ENCODE measurements at places on chromosomes 2 and 18. TPM values are rescaled to one million over a fixed set of nuclear protein-coding genes. Genes with fewer than 3 reads are reported as not detected.

DNA sequence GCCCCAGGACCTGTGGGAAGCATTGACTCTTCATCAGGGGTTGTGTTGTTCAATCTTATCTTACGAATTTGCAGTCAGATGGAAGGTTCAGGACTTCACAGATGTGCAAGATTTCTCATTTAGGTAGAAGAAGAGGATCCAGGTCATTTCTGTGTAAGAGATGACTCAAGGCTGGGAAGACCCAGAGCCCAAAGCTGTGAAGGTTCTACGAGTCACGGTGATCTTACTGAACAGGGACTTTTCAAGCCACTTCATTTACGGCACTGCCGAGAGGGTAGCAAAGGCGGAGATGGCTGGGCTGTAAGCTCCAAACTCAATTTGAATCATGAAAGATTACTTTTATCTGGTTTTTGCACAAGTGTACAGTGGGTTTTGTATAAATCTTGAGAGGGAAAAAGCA lies 228.0 kb upstream of the MEX3C start:
- H3K4me3 ChIP-seq, result no peak overlapping the region
- H3K36me3 ChIP-seq, result no peaks in the 10 kb centered on the region
- DNase-seq, result no peak

DNA sequence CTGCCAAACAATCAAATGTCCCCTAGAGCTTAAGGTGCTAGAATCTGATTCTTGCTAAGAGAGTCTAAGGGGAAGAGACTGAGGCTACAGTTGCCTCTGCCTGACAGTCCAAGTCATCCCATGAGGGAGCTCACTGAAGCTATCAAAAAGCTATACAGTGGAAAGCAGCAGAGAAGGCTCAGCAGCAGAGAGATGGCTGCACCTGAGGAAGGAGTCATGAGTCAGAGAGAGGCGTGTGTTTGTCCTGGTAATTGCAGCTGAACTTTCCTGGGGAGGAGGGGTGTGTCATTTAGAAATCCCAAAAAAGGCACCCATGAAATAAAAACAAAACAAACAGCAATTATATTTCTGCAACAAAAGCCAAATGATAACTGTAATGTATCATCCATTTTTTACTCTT lies 305.2 kb upstream of the UBE2E3 start:
- peaks cover 44% of the 10 kb centered on the region for H3K4me1 ChIP-seq
- H3K4me3 ChIP-seq, result no peak overlapping the region
- DNase-seq, result peak; percentile 62
- H3K27me3 ChIP-seq, result no peaks in the 10 kb centered on the region

DNA sequence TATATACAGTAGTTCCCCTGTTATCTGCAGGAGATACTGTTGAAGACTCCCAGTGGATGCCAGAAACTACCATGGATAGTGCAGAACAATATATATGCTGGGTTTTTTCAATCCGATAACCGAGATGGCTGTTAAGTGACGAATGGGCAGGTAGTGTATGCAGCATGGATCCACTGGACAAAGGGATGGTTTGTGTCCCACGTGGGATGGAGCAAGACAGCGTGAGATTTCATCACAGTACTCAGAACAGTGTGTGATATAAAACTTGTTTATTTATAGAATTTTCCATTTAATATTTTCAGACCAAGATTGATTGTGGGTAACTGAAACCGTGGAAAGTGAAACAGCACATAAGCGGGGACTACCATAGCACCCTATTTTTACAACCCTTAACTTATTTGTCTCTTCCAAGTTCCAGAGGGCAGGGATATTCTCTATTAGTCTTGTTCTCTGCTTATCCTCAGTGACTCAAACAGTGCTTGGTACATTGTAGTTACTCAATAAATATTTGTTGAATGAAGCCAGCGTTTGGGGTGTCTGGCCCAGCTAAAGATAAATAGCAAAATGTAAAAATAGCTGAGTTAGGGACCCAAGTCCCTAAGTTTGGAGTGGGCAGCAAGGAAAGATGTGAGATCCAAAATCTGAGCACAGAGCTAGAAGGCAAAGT lies 50.0 kb downstream of the RHBDD1 start:
- H3K27me3 ChIP-seq, result no peaks in the 10 kb centered on the region
- no peak overlapping the region for H3K4me3 ChIP-seq
- H3K36me3 ChIP-seq, result no peaks in the 10 kb centered on the region
- H3K27ac ChIP-seq, result no peak overlapping the region
- no peaks in the 10 kb centered on the region for H3K4me1 ChIP-seq
- DNase-seq, result no peak

DNA sequence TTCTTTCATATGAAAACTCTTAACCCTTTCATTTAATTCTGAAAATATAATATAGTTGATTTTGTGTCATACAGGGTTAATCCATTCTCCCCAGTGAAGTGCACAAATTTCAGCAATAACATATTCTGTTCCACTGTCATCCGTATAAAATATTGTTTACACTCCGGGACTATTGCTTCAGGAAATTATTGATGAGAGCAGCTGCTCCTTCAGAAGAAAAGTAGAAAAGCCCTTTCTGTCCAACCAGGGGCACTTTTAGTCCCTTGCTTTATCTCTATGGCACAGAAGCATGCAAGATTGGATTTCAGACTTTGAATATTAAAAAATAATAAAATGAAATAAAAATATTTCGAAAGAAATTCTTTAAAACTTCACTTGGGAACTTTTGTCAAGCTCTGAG lies 535.7 kb upstream of the SLC39A10 start:
- H3K27ac ChIP-seq, result no peak overlapping the region
- H3K4me1 ChIP-seq, result no peaks in the 10 kb centered on the region
- H3K36me3 ChIP-seq, result no peaks in the 10 kb centered on the region
- H3K4me3 ChIP-seq, result no peak overlapping the region
- no peaks in the 10 kb centered on the region for H3K27me3 ChIP-seq

DNA sequence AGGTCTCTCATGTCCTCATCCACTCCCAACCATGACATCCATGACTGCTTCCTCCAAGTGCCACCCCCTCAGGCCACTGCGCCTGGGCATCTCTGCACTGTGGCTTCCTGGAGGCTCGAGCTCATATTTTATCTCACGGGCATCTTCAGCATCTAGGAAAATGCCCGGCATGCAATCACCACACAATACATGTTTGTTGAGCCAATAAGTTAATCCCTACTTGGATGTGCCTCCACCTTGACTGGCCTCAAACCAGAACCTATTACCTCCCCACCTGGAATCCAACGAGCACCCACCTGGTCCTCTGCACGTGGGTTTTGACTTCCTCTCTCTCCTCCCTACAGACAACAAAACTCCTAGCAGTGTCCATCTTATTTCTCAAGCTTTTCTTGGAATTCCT lies 198.9 kb upstream of the REV1 start:
- H3K4me1 ChIP-seq, result no peaks in the 10 kb centered on the region
- no peaks in the 10 kb centered on the region for H3K36me3 ChIP-seq
- no peak for DNase-seq
- no peaks in the 10 kb centered on the region for H3K27me3 ChIP-seq

DNA sequence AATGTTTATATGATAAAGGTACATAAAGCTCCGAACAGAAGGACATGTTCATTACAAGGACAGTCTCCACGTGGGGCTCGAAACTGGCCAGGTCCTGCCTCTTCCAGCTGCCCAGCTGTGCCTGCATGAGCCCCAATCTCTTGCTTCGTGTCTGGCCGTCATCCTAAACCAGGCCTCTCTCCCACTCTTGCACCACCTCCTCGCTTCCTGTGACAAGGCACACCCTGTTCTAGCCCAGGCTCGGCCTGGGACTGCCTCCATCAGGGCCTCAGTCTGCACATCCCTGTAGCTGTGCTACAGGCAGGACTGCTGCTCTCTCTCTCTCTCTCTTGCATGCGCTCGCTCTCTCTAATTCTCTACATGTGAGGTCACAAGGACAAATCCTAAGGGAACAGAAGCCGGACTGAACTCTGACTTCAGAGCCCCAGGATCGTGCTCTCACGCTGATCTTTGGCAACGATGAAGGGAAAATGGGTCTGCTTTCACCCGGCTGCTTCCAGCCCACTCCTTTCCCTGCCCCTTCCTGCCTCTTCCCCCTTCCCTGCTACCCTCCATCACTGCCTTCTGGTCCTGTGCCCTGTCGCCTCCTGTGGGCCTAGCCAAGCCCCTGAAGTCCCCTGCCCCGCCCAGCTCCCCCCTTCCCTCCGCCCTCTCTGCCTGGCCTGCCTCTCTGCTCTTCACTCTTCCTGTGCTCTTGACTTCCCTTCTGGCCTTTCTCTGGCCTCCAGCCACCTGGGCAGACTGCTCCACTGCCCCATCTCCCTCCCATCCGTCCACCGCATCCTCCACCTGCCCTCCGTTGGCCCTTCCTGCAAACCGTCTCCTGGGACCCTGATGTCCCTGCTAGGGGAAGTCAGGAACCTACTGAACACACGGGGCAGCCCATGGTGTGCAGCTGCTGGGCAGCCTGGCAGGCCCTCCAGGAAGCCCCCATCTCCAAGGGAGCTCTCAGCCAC lies 7.8 kb upstream of the GPR55 start:
- H3K27ac ChIP-seq, result no peak overlapping the region
- no peak overlapping the region for H3K4me3 ChIP-seq
- H3K36me3 ChIP-seq, result no peaks in the 10 kb centered on the region
- H3K4me1 ChIP-seq, result no peaks in the 10 kb centered on the region
- H3K27me3 ChIP-seq, result no peaks in the 10 kb centered on the region

GRCh38 chr2:48734576-48735303 lies 20.8 kb downstream of the LHCGR start:
- H3K36me3 ChIP-seq, result no peaks in the 10 kb centered on the region
- H3K27me3 ChIP-seq, result peaks cover 27% of the 10 kb centered on the region
- no peaks in the 10 kb centered on the region for H3K4me1 ChIP-seq
- H3K4me3 ChIP-seq, result no peak overlapping the region
- no peak overlapping the region for H3K27ac ChIP-seq

DNA sequence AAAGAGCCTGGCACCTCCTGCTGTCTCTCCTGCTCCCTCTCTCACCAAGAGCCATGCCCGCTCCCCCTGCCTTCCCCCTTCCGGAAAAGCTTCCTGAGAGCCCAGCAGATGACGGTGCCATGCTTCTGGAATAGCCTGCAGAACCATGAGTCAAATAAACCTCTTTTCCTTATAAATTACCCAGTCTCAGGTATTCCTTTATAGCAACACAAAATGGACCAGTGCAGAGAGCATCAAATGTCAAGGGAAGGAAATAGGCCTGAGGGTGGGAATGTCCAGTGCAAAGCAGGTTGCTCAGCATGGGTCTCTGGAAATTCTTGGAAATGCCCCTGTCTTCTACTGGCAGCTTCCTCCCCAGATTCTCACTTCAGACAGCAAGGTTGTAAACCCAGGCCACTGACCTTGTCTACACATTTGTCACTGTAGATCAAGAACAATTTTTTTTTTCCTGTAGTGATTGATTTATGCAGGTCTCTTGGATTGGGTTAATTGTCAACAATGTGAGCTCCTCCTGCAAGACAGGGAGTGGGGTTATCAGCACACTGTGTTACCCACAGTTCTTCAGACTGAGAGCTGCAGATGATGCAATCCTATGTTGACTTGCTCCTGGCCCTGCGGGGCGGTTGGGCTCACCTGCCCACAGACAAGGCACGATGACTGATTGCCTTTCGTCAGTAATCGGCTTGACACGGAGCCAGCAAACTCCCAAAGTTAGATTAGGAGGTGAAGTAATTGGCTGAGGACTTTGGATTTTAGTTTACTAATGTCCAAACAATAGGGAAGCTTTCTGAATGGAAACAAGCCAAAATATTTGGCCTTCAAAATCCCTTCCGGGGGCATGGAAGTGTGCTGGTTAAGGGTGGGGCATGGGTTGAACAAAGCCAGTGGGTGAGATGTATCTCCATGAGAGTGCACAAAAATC lies 5.4 kb upstream of the BOD1L2 start:
- H3K27ac ChIP-seq, result no peak overlapping the region
- H3K27me3 ChIP-seq, result peaks cover 53% of the 10 kb centered on the region
- no peaks in the 10 kb centered on the region for H3K36me3 ChIP-seq

- no peaks in the 10 kb centered on the region for H3K4me1 ChIP-seq
- DNase-seq, result no peak
- no peaks in the 10 kb centered on the region for H3K27me3 ChIP-seq
- H3K27ac ChIP-seq, result no peak overlapping the region
These were observed 1355.4 kb upstream of the ACVR2A start for GRCh38 chr2:146489386-146489785.

DNA sequence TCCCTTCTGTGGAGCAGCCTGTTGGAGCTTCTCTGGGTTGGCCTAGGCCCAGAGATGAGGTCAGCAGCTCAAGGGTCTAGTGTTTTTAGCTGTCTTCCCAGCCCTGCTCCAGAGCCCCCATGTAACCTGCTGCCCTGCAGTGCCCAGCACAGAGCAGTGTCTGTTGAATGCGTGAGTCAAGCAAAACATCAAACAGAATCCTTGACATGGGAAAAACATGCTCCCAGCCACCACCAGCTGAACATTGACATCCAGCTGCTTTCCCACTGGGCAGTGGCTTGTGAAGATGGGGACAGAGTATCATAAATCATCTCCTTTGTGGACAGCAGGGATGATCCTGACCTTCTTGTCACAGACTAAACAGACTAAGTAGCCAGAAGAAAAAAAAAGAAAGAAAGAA lies 22.6 kb downstream of the IMPA2 start:
- DNase-seq, result no peak
- no peaks in the 10 kb centered on the region for H3K27me3 ChIP-seq
- H3K36me3 ChIP-seq, result peaks cover 4% of the 10 kb centered on the region
- peak overlapping the region; percentile 99 for H3K27ac ChIP-seq
- peaks cover 34% of the 10 kb centered on the region for H3K4me1 ChIP-seq

GRCh38 chr2:152490686-152491455 lies 155.9 kb downstream of the FMNL2 start:
- H3K4me1 ChIP-seq, result no peaks in the 10 kb centered on the region
- H3K27ac ChIP-seq, result no peak overlapping the region
- no peak for DNase-seq
- no peak overlapping the region for H3K4me3 ChIP-seq
- H3K27me3 ChIP-seq, result no peaks in the 10 kb centered on the region

- no peaks in the 10 kb centered on the region for H3K4me1 ChIP-seq
- no peak overlapping the region for H3K27ac ChIP-seq
- H3K4me3 ChIP-seq, result no peak overlapping the region
These were observed 54.5 kb downstream of the FAM124B start for GRCh38 chr2:224347176-224348051.

DNA sequence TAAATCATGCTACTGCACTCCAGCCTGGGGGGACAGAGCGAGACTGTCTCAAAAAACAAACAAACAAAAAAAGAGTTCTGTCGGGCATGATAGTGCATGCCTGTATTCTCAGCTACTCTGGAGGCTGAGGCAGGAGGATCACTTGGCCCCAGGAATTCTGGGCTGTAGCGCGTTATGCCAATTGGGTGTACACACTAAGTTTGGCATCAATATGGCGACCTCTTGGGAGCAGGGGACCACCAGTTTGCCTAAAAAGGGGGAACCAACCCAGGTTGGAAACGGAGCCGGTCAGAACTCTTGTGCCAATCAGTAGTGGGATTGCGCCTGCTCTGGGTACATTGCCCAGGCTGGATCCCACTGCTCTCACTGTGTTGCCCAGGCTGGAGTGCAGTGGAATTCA lies 49.7 kb downstream of the SDC1 start:
- no peaks in the 10 kb centered on the region for H3K36me3 ChIP-seq
- peaks cover 20% of the 10 kb centered on the region for H3K4me1 ChIP-seq
- no peak for DNase-seq
- H3K27ac ChIP-seq, result no peak overlapping the region

- no peaks in the 10 kb centered on the region for H3K27me3 ChIP-seq
- H3K27ac ChIP-seq, result no peak overlapping the region
- no peaks in the 10 kb centered on the region for H3K4me1 ChIP-seq
- no peak overlapping the region for H3K4me3 ChIP-seq
- DNase-seq, result no peak
These were observed 139.9 kb downstream of the VWC2L start for GRCh38 chr2:214550786-214551185.

- no peaks in the 10 kb centered on the region for H3K4me1 ChIP-seq
- no peak overlapping the region for H3K27ac ChIP-seq
- peak; percentile 2 for DNase-seq
- H3K27me3 ChIP-seq, result no peaks in the 10 kb centered on the region
- H3K4me3 ChIP-seq, result no peak overlapping the region
These were observed 181.9 kb upstream of the DLGAP1 start for GRCh38 chr18:4636967-4637366.

Gene SP9
- total RNA-seq, result not detected

Gene VIL1
- 0.26 TPM for total RNA-seq

Gene CAPN10
- 40.1 TPM for total RNA-seq

Gene ANKRD23
- 8.2 TPM for total RNA-seq

Gene NGEF
- 71.3 TPM for total RNA-seq

Data from PC-3 (cell line).